ENCODE measurements at places on chromosomes 6 and 20. TPM values are rescaled to one million over a fixed set of nuclear protein-coding genes. Genes with fewer than 3 reads are reported as not detected.

GRCh38 chr20:50855498-50856474 is 60.9 kb downstream of the BCAS4 start:
- DNase-seq = no peak

- no peak for DNase-seq
Measured at GRCh38 chr6:113655761-113656160, 201.4 kb upstream of the MARCKS start.

DNA sequence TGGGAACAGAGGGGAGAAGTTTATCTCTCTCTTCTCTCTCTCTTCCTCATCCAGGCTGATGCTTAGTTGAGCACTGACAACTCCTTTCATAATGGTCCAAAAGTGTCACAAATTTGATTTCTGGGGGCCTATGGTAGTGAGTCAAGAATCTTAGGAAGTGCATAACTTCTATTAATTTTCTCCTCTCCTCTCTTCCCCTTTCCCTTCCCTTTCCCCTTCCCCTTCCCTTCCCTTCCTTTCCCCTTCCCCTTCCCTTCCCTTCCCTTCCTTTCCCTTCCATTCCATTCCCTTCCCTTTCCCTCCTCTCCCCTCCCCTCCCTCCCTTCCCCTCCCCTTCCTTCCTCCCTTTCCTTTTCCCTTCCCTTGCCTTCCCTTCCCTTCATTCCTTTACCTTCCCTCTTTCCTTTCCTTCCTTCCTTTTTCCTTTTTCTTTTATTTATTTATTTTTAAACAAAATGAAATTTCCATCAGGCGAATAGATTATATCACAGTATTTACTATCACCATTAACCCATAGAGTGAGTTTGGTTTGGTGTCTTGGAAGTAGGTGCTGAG is 56.9 kb upstream of the JAG1 start:
- DNase-seq = no peak

DNA sequence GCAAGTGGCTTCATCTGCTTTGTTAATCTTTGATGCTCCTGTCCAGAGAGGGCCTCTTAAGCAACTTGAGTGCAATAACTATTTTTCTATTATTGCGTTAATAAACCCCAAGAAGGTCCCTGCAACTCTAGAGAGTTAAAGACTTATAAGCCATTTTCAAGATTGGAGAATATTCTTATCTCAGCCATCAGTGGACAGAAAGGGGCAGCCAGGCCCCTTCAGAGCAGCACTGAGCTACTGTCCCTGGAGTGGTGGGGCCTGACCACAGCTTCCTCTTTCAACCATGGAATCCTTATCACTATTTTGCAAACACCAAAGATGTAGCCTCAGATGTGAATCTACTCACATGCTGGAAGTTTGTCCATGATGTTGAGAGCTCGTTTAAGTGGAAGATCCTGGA is 2.8 kb upstream of the MAS1L start:
- no peak for DNase-seq

DNA sequence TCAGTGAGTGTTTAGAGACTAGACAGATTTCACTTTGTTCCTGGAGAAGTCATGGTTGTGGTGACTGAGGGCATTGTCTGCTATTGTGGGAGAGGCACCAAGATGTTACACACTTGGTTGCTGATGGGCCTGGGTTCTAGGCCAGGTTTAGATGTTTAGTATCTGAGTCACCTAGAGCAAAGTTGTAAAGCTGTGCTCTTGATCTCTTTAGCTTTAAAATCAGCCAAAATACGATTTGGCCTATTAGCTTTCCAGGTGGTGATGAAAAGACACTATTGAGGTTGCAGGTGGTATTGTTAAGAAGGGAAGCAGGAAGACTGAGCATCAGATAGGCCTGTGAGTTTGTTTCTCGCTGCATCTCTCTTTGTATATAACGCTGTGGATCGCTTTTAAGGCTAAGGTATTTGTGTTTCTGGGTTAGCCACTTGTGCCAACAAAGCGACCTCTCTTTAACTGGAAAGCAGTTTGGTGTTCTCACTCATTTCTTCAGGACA is 48.6 kb downstream of the FOXO3 start:
- DNase-seq = no peak

DNA sequence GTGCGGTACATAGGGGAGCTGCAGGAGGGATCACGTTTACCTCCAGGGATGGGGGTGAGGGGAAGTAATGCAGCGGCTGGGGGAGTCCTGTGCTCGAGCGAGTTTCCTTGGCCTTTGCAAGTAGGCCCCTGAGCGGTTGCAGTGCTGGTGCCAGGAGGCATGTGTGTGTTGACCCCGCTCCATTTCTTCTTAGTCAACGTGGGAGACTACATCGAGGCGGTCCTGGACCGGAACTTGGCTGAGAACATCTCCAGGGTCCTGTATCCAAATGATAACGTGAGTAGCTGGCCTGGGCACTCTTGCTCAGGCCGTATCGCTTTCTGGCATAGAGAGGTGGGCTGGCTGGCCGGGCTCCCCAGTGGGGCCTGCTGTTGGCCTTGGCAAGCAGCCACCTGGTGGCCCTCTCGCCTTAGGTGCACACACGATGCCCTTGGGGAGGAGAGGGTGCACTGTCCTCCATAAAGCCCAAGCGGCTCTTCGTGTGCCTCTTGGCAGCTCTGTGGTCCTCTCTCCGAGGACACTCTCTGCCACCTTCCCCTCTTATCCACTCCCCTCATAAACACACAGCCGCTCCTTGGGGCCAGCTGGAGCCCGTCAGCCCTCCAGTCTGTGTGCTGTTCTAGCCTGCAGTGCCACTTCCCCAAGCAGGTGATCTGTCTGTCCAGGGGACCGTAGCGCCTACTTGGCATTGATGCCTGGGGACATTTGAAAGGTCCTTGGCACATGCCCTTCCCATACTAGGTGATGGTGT is 29.3 kb downstream of the PYGB start:
- peak; percentile 45 for DNase-seq

DNA sequence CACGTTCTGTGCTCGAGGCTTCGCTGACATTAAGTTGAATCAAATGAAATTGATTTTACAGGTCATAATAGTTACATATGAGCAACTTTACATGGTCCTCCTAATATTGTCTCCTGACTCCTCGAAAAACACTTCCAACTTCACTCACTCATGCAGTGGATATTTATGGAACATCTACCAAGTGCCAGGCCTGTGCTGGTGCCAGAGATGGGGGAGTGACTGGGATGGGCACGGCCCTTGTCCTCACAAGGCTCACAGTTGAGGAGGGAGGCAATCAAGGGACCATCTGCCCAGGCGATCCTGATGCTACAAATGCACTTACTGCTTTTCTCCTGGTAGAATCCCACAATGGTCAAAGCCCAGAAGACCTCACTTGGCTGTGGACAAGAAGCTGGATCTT is 426.4 kb downstream of the PREX1 start:
- no peak for DNase-seq

- no peak for DNase-seq
Measured at GRCh38 chr6:157552820-157553485, 172.0 kb downstream of the ZDHHC14 start.

- no peak for DNase-seq
Measured at GRCh38 chr6:53846250-53846649, 51.4 kb downstream of the LRRC1 start.

- DNase-seq = peak; percentile 88
Measured at GRCh38 chr6:83430611-83431544, at the start of gene ME1. ME1 (minus strand) TSS chr6:83431051; CDS start chr6:83430954, 97 bp downstream.

DNA sequence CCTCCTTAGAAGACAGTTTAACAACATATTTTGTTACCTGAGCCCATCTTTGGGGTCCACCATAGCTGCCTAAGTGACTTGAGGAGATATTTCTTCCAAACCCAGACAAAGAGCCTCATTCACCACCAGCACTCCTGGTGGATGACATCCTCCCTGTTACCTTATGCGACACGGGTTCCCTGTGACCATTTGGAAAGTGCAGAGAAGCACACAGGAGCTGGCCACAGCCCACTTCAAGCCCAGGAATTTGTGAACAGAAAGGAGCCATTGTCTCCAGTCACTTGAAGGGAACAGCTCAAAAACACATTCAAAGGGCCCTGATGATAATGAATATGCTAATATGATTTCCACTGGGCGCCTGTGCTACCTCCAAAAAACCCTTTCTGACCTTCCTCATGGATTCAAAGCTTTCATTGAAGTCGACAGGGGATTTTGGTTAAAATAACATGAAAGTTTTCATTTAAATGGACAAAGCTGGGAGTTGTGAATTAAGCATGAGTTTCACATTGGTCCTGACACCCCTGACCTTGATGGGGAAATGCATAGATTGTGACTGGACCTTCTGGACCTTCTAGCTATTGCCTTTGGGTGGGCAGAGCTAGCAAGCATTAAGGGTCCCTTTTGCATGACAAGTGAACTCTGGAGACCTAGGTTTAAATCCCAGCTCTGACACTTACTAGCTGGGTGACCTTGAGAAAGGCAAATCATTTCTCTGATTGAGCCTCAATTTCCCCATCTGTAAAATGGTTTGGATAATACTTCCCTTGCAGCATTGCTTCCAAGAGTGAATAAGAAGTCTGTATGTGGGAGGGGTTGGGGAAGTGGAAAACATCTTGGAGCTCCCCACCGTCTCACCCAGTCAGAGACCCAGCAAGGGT is 83.3 kb upstream of the SIRPA start:
- no peak for DNase-seq

GRCh38 chr20:50579511-50579910 is 69.3 kb downstream of the PTPN1 start:
- DNase-seq = peak; percentile 49

DNA sequence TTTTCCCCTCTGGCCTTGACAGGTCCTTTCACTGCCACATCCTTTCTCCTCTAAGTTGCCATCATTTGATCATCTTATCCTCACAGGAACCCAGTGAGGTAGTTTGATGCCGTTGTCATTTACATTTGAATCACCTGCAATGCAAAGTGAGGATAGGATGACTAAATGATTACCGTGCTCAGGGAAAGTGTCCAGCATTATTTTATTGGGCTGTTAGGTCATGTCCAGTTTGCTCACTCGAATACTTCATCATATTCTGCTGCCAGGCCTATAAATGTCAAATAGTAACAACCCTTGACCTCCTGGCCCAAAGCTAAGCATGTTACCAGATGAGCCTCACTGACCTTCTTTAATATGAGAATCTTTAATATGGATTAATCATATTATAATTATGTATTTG is 1068.7 kb upstream of the FLRT3 start:
- DNase-seq = no peak

DNA sequence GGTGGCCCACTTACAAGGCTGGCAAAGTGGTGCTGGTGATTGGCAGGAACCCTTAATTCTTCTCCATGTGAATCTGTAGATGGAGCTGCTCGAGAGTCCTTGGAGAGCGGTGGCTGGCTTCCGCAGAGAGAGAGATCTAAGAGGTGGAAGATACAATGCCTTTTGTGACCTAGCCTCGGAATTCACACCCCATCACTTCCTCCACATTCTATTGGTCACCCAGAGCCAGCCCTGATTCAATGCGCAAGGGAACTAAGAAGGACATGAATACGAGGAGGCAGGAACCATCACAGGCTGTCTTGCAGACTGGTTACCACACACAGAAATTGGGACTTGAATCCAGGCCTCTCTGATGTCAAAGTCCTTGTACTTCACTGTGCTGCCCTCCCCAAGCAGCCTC is 128.9 kb upstream of the PROKR2 start:
- no peak for DNase-seq

GRCh38 chr6:106730718-106731117 is 101.3 kb downstream of the QRSL1 start:
- DNase-seq = no peak

DNA sequence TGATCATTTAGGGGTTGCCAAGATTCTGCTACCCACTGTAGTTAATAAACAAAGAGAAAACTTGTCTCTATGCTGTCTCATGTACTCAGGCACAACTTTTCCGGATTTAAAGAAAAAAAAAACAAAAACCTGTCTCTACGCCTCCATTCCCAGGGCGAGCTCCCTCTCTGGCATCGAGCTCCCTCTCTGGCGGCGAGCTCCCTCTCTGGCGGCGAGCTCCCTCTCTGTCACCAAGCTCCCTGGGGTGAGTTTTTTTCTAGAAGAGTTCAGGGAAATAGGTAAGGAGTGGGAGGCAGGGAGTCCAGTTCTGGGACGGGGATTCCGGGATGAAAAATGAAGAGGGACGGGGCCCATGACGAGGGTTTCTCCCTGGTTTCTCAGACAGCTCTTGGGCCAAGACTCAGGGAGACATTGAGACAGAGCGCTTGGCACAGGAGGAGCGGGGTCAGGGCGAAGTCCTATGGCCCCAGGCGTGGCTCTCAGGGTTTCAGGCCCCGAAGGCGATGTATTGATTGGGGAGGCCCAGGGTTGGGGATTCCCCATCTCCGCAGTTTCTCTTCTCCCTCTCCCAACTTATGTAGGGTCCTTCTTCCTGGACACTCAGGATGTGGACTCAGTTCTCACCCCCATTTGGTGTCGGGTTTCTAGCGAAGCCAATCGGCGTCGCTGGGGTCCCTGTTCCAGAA is 16.5 kb upstream of the HLA-A start:
- DNase-seq = no peak

- DNase-seq = no peak
Measured at GRCh38 chr6:41581381-41581991, 35.3 kb downstream of the FOXP4 start.

DNA sequence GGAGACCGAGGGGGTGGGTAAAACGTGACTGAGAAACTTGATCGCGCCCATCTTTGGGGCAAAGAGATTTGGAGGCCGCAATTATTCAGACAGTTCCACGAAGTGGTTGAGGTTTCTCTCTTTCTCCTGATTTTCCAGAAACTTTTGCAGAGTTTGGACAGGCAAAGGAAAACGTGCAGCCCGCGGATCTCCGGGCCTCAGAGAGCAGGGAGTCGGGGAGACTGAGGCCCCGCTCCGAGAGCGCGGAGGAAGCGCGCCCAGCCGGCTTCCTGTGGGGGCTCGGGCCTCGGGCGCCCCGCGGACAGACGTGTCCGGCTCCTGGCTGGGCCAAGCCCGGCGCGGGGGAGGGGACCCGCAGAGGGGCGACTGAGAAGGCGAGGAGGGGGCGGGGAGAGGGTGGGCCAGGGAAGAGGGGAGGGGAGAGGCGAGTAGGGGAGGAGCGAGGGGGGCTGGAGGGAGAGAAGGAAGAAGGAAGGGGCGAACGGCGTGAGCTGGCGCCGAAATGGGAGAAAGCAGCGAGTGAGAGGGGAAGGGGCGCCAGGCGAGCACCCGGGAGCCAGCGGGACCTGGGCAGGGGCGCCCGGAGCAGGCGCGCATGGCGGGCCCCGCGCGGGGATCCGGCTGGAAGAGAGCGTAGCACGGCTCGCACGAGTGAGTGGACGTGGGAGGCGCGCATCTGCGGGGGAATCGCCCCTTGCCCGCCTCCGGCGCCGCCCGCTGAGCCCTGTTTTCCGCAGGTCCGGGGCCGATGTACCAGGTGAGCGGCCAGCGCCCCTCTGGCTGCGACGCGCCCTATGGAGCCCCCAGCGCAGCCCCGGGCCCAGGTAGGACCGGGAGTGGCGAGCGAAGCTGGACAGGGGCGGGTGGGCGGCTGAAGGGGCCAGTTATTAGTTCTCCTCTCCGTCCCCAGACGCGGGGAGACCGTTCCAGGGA is at the start of gene MDFI:
Gene MDFI (plus strand): TSS at position 467 of the 933 bp plus-strand sequence. CDS start 282 bp downstream, at position 749.
- peak; percentile 70 for DNase-seq

GRCh38 chr6:138378463-138378862 is 758 bp downstream of the SMIM28 start:
- no peak for DNase-seq

LTB gene
- total RNA-seq = 4.0 TPM

DDX43 gene
- total RNA-seq = 0.89 TPM

ILRUN gene
- 58.6 TPM for total RNA-seq

RBBP8NL gene
- total RNA-seq = not detected

HLA-DQB2 gene
- total RNA-seq = 13.6 TPM

PXT1 gene
- total RNA-seq = 0.18 TPM

PRDM13 gene
- not detected for total RNA-seq

WFDC12 gene
- total RNA-seq = not detected

EYS gene
- total RNA-seq = 0.31 TPM

PRL gene
- total RNA-seq = 0.36 TPM

Measured in sciatic nerve (tissue), 2 donors.